ENCODE measurements at places on chromosomes 5 and 9. TPM values are rescaled to one million over a fixed set of nuclear protein-coding genes. Genes with fewer than 3 reads are reported as not detected.

The MOB3B gene
- 17.8 TPM for total RNA-seq

The ELAVL2 gene
- not detected for total RNA-seq

The PRUNE2 gene
- 7.4 TPM for total RNA-seq

The PAPPA gene
- total RNA-seq: 2.9 TPM

The ECM2 gene
- total RNA-seq: 13.8 TPM

The CARD6 gene
- total RNA-seq: 24.1 TPM

The PALM2AKAP2 gene
- total RNA-seq: 52.4 TPM

The SOX30 gene
- total RNA-seq: 0.12 TPM

The FBLL1 gene
- total RNA-seq: not detected

The SH3RF2 gene
- total RNA-seq: 12.4 TPM

The LIFR gene
- 151 TPM for total RNA-seq
